ENCODE measurements at places on chromosomes 4 and X.

GRCh38 chrX:103092942-103093341, at the start of gene NXF3:
NXF3 (minus strand) TSS chrX:103093143; CDS start chrX:103093023, 120 bp downstream.
- DNase-seq: no peak

DNA sequence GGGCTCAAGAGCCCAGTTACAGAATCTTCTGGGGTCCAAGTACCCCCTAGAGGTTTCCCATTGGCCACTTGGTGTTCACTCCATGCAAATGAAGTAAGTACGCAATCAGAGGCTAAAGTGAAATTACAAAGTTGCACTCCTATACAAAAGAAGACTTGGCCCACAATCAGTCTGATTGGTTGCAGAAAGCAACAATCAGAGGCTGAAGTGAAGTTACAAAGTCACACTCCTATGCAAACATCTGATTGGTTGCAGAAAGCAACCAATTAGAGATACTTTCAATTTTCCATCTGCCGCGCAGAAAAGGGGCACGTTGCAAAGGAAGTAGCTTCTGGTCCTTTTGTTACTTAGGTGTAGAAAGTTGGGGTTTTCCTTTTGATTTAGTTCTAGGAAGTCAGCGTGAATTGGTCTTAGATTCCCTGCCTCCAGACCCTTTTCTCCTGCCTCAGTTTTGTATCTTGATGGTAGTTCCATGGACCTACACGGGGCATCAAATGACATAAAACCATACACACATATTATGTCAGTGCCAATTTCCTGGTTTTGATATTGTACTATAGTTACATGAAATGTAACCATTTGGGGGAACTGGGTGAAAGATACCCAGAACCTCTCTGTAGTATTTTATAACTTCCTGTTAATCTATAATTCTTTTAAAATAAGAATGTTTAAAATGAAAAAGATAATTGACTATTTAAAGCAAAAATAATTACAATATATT, 12.4 kb upstream of the PIN4 start:
- DNase-seq: peak; percentile 4

DNA sequence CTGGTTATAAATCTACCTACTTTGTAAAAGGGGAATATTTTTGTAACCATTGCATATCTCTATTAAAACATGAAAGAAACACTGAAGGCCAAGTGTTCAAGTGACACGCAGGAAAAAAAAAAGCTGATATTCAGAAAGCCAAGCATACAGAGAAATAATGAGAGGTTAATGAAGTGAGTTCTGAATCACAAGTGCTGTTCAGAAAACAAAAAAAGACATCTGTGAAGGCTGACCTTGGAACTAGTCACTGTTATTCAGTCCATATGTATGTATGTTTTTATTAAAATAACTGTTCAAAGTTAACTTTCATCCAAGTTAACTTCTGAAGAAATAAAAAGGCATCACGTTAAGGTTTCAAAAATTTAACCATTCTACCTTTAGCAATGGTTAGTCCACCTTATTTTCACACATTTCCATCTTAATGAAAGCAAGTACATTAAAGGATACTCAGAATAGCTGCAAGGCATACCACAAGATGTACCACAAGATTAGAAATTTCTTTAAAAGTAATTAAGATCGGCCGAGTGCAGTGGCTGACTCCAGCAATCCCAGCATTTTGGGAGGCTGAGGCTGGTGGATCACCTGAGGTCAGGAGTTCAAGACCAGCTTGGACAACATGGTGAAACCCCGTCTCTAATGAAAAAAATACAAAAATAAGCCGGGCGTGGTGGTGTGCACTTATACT, 31.4 kb downstream of the SH3RF1 start:
- no peak for DNase-seq

- DNase-seq: no peak
Measured at GRCh38 chr4:148540622-148541326, 98.6 kb upstream of the NR3C2 start.

- DNase-seq: no peak
Measured at GRCh38 chr4:104493081-104493831, 1.4 kb downstream of the CXXC4 start.

GRCh38 chrX:71945237-71945805, 34.7 kb downstream of the NHSL2 start:
- DNase-seq: no peak

DNA sequence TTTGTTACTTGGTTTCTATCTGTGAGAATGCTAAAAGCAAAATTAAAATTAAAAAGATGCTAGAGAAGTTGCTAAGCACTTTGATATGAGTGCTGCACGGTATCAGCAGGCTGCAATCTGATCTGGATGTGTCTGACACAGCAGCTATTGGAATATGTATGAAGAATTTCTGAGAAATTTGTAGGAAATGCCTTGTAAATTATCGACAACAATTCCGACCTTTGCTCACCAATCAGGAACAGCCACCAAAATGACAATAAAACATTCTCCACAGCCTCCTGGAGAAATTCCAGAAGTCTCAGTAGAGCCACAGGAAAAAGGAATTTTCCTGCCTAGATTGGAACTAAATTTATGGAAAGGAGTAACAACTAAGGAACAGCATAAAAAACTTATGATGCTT, 82.5 kb downstream of the TIGD2 start:
- DNase-seq: no peak

DNA sequence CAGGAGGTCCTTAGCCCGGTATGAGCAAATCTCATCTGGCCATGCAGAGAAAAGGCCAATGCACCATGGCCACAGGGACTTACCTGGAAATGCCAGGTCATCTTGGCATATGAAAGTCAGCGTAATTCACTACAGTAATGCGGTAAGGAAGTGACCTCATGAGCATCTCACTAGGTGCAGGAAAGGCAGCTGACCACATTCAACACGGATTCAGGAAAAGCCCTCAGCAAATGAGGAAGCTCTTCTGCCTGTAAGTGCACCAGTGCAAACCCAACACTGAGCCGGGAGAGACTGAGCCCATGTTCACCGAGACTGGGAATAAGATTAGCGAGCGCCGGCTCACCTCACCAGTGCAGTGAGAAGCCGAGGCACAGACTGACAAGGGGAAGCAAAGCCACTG, 23.7 kb downstream of the LRPAP1 start:
- DNase-seq: no peak

DNA sequence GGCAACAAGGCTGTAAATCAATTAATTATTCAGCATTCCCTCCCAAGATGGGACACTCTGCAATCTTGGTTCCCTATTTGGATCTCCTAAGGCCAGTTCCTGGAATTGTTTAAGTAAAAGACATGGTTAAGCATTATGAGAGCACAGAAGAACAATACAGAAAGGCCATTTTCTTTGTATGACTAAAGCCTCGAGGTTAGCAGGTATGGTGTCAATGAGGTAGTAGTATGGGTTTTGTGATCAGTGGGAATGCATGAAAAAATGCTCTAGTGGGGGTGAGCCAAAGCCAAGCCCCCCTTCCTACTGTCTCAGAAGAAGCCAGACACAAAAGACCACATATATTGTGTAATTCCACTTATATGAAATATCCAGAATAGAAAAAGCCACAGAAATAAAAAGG, 61.7 kb upstream of the S100G start:
- DNase-seq: no peak

- DNase-seq: no peak
Measured at GRCh38 chr4:48509543-48509942, 19.5 kb downstream of the ZAR1 start.

GRCh38 chrX:108271397-108271787, 166.8 kb downstream of the COL4A6 start:
- DNase-seq: no peak

DNA sequence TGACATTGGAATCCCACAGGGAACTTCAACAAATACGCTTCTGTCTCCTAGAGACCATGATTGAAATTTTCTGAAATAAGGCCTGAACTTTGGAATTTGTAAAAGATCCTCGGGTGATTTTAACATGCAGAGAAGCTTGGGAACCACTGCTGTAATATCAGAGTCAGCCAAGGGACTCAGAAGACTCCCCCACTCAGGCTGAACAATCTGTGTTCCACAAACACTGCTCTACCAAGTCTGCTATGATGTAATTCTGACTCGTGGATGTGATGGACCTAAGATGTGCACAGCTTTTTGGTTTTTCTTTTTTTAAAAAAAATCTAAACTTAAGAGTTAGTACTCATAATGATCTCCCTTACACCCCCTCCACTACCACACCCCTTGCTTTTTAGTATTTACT, 26.0 kb downstream of the LRP2BP start:
- DNase-seq: no peak

DNA sequence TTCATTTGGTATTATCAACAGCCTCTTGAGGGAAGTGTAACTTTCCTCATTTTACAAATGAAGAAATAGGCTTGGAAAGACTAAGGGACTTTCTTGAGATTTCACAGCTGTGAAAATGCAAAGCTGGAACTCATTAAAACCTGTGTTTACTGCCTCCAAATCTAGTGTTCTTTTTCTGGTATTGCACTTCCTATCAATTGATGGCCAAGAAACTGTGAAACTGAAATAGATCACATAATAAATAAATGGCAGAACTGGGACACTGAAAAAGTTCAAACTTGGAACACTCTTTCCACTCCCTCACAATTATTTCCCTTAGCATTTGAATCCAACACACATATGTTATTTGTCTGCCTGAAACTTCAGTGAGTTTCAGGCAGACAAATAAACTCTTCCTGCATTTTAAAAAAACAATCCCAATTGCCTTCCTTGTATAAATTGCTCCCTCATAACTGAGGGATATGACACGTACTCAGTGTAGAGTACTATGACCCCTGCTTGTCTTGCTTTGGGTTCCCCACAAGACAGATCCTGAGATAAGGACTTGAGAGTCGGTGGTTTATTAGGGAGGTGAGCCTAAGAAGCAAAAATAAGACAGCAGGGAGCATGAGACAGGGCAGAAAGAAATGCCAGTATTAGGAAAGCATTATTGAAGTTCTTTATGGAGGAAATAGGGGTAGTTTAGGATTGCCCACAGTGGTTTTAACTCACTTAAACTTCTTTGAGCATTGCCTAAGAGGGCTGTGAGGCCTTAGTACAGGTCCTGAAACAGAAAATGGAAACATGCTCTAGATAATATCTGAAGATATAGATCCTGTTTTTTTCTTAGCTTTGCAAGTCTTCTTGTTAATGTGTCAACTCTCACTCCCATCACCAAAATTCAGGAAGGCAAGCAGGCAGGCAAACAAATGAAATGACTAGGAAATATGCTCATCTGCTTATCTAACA, 33.9 kb downstream of the RTL3 start:
- DNase-seq: no peak

- DNase-seq: no peak
Measured at GRCh38 chr4:95021099-95021498, 263.3 kb downstream of the BMPR1B start.

DNA sequence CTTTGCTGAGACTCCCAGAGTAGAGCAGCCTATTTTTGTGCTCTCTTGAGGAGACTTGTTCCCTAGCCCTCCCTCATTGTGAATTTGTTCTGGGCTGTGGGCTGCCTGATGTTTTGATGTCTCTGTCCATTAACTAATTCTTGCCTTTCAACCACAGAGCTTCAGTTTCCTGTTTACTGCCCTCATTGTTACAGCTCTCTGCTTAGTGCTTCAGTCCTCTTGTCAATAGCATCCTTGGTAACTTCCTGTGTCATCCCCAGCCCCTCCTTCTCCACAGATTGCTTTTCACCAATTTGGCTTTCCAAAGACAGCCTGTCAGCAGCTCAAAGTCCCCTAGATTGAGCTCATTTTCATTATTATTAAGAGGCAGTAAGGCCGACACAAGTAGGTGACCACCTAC, 69.9 kb downstream of the COX7B2 start:
- no peak for DNase-seq
